Stimulated activated CD4-positive, alpha-beta T cell treated with anti-CD3 and anti-CD28 coated beads, TNF-alpha, amount 100 ng/mL, for 24 hours (primary cell): ENCODE measurements at places on chromosomes 7 and 10.

- no peak for DNase-seq
Observed at GRCh38 chr7:93245525-93246432, 13.6 kb downstream of the VPS50 start.

- DNase-seq: no peak
Observed at GRCh38 chr7:21383227-21384220, 44.4 kb upstream of the SP4 start.

- no peak for DNase-seq
Observed at GRCh38 chr10:76020630-76021029, 589.2 kb downstream of the LRMDA start.

- DNase-seq: no peak
Observed at GRCh38 chr7:99733448-99733847, 1.5 kb downstream of the CYP3A7 start.

GRCh38 chr10:5663692-5664427 lies 2.5 kb downstream of the ASB13 start:
- DNase-seq: no peak
